Stimulated activated CD4-positive, alpha-beta T cell treated with anti-CD3 and anti-CD28 coated beads, Interleukin-12 subunit alpha, Interleukin-12 subunit beta, amount 100 ng/mL, for 48 hours (primary cell): ENCODE measurements at places on chromosomes 5 and 9.

GRCh38 chr5:14574891-14575508, 6.6 kb upstream of the OTULINL start:
- no peak for DNase-seq

DNA sequence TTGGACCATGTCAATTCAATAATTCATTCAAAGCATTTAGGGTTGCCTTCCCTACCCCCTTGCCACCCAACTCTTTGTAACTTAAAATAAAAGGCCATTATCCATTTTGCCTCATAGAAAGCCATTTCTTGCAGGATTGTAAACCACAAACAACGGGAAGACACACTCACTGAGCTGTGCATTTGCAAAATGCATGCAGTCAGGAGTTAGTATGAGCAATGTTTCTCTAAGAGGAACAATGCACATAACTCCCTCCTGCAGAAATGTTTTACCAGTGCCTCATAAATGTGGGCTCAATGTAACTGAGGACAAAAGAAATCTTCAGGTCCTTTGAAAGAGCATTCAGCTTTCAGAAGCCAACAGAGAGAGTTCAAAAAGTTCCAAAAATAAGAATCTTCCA, 98.5 kb upstream of the ABCA1 start:
- no peak for DNase-seq

DNA sequence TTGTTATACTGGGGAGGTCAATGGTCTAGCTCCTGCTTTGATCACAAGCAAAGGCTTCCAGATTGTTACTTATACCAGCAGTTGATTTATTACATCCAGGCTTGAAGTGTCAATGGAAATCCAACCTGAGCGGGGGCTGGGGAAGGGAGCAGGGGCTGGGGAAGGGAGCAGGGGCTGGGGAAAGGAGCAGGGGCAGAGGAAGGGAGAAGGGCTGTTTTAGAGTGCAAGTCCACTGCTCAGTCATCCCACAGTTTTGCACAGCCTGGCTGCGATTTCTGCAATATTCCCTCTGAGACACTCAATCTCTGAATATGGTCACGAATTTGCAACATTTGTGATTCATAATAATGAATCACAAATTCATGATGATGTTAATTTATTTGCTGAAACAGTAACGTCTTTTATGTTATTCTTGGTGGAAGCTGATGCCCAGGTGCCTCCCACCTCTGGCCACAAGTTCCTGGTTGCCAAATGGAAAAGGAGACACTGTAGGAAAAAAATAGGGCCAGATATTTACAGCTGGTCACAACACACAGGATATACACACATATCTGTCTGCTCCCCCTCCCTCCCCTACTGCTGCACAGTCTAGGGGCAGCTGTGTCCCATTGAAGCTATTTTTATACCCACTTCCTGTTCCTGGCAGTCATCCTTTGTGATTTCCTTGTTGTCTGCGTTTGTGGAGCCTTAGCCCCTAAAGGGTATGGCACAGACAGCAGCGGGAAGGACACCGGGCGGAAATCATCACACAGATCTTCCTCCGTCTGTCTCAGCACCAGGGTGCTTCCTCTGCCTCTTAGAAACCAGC, 325.1 kb downstream of the GADD45G start:
- DNase-seq = no peak

GRCh38 chr5:132138260-132138659, 64.7 kb downstream of the CSF2 start:
- DNase-seq = no peak

- DNase-seq = no peak
Measured at GRCh38 chr9:34409154-34409553, 32.5 kb upstream of the MYORG start.

- DNase-seq = peak; percentile 13
Measured at GRCh38 chr9:136482046-136482792, 621 bp downstream of the SEC16A start.

- no peak for DNase-seq
Measured at GRCh38 chr5:113330533-113331208, 104.1 kb downstream of the TSSK1B start.

- DNase-seq = no peak
Measured at GRCh38 chr9:20363233-20363632, 259.1 kb downstream of the MLLT3 start.

DNA sequence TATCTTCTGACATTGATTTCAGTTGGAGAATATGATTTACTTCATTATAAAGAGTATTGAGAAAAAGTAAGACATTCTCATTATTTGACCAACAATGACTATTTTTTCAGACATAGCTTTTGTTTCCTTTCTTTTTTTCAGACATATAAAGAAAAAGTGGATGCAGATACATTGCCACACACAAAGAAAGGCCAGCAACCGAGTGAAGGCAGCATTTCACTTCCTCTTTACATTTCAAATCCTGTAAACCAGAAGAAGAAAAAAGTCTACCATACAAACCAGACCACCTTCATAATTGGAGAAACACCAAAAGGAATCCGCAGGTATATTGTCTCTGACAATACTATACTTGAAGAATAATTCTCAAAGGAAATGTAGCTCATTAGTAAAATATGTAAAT, 128.9 kb downstream of the ERCC6L2 start:
- no peak for DNase-seq

- no peak for DNase-seq
Measured at GRCh38 chr5:1729641-1730486, 69.8 kb downstream of the MRPL36 start.

- no peak for DNase-seq
Measured at GRCh38 chr5:34695275-34696027, 39.3 kb downstream of the RAI14 start.

GRCh38 chr9:127180457-127181314, 58.3 kb upstream of the ANGPTL2 start:
- no peak for DNase-seq

DNA sequence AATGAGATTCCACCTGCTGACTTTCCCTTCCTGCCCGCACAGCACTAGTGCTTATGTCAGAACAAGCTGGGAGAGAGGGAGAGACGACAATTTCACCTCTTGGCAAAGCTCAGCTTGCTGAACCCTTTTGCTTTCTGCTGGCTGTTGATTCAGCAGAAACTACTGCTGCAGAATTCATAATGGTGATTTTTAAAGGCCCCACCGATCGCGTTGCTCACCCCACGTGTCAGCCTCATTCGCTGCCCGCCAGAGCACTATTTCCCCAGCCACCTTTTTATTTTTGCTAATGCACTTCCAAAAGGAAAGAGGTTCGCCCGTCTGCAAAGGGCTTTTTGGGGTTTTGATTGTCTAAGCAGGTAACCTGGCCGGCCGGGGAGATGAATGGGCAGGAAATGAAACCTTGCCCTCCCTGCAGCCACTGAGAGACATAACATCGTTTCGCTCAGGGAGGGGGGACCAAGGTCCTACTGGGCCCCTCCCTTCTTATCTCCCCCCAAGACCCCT, 1.3 kb downstream of the PPP2R2B start:
- DNase-seq = no peak

GRCh38 chr9:71783120-71783523, 14.8 kb upstream of the CEMIP2 start:
- peak; percentile 78 for DNase-seq

GRCh38 chr5:145350513-145350912, 484.6 kb downstream of the PRELID2 start:
- no peak for DNase-seq

GRCh38 chr5:143534761-143535154, 131.3 kb upstream of the NR3C1 start:
- DNase-seq = no peak

DNA sequence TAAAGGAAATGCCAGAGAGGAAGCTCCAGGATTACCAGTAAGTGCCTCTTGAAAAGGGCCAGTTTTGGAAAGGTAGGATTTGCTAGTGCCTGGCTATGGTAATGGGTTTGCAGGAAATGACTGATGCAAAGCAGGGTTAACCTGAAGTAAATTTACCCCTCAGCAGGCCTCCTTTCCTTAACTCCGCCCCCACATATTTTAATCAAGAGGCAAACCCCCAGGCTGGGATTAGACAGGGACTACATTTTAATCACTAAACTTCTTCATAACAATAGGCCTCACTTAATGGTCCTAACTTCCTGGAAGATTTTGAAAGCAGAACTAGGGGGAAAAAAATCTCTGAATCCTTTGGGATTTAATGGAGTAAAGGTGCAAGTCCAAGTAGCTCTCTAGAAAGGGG, 10.2 kb upstream of the SLC1A3 start:
- no peak for DNase-seq

DNA sequence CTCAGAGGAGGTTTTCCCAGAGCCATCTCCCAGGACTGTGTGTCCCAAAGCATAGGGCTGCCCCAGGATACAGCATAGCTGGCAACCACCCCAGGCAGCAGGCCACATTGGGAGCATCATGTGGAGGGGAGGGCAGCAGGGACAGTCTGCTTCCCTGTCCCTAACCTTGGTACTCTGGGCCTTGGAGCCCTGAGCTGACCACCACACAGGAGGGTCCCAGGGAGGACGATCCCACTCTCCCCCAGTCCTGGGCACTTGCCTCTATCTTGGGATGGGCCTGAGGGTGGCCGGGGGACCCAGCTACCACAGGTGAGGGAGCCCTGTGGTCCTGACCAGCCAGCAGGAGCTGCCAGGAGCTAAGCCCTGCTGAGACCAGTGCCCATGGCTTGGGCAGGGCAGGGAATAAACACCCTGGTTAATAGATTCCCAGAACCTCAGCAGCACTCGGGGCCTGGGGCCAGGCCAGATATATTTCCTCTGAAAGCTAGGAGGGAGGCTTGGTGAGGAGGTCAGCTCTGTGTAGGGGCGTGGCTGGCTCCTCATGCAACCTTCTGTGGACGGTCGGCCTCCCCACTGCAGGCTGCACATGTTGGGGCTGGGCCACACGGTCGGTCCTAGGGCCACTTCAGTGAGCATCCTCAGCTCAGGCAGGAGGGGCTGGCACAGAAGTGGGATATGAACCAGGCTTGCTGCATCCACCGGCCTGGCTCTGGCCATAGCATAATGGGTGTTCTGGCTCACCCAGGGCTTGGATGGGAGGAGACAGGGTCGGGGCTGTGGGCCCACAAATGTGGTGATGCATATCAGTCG, 4.2 kb downstream of the NINJ1 start:
- no peak for DNase-seq

- DNase-seq = no peak
Measured at GRCh38 chr5:57906671-57907070, 424.1 kb upstream of the ACTBL2 start.

GRCh38 chr5:167869125-167869524, 422.3 kb upstream of the WWC1 start:
- no peak for DNase-seq

GRCh38 chr5:65050826-65051498, 282.2 kb downstream of the CWC27 start:
- DNase-seq = no peak

GRCh38 chr5:95563367-95563766, 8.5 kb downstream of the ARSK start:
- no peak for DNase-seq
